Activated naive CD4-positive, alpha-beta T cell (primary cell): ENCODE measurements at places on chromosomes 7 and 10.

- no peak for DNase-seq
Measured at GRCh38 chr10:77441353-77442166, 196.0 kb downstream of the KCNMA1 start.

DNA sequence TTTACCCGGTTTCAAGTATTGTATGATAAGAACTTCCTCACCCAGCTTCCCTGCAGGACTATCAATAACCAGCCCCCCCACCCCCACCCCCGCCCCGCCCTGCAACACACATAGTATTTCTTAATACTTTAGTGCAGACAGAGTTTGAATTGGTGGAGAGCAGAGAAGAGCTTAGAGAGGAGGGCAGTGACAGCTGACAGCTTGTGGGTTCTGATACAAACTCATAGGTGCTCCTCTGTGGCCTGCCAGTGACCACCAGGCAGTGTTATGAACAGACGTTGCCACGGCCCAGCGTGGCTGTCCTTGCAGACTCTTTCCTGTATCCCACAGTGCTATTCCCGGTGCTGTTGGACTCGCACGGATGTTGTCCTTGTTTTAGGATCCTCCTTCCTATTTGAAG, 186.9 kb upstream of the ADO start:
- no peak for DNase-seq

DNA sequence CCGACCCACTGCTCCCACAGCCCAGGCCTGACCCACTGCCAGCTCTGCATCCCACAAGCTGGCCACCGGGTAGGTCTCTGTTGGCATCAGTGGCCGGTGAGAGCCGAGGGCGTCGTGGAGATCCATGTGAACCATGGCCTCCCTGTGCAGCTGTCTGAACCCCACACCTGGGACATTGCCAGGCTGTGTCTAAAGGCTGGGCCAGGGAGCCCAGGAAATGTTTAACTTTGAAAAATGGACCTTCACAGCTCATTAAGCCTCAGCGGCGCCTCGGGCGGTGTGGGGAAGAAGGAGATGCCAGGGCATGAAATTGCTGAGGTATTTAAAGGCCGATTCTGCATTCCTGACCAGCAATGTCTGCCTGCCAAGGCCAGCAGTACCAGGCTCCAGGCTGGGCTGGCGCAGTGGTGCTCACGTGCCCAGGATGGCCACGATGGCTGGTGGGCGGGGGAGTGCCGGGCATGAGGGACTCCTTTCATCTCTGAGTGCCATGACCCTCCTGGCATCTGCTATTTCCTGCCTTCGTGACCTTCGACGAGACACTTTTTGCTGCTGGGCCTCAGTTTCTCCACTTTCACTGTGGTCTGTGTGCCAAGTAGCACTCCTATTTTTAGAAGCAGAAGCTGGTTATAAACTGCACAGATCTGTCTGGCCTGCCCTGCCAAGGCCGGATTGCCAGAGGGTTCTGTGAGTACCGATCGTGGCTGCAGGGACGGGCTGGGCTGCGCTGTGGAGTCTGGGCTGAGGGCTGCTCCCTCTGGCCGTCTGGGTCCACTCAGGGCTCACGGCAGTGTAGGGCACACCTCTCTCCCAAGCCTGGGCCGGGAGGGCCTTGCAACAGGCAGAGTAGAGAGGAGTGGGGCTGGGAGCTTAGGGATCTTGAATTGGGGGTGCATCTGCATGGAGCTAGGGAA, 21.8 kb downstream of the ELFN1 start:
- no peak for DNase-seq

- no peak for DNase-seq
Measured at GRCh38 chr7:1254281-1255079, 21.8 kb downstream of the UNCX start.

DNA sequence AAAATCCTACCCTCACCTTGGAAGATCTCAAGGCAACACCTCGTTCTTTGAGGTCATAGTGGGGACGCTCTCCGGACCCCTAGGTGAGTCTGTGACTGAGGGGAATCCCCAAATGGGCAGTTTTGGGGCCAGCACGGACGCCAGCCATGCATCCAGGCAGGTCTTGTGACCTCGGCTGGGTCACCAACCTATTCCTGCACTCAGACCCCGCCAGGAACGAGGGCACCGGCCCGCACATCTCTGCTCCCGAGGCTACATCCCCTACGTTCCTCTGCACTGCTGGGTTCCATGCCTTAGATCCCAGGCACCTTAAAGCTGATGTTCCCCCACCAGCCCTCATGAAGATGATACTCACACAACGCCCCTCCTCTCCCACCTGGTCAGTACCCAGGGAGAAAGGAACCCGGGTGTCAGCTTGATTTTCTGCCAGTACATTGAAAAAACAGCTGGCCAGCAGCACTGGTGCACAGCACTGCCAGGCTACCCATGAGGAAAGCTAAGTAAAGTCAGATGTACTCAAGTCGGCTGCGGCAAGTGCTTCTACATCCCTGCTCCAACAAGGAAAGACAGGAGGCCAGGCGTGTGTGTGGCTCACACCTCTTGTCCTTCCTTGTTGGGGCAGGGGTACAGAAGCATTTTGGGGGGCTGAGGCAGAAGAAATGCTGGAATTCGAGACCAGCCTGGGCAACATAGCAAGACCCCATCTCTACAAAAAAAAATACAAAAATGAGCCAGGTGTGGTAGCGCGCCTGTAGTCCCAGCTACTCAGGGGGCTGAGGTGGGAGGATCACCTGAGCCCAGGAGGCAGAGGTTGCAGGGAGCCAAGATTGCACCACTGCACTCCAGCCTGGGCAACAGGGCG, 48.1 kb downstream of the DIP2C start:
- DNase-seq: no peak

- DNase-seq: no peak
Measured at GRCh38 chr7:43535810-43536585, 46.9 kb upstream of the STK17A start.

DNA sequence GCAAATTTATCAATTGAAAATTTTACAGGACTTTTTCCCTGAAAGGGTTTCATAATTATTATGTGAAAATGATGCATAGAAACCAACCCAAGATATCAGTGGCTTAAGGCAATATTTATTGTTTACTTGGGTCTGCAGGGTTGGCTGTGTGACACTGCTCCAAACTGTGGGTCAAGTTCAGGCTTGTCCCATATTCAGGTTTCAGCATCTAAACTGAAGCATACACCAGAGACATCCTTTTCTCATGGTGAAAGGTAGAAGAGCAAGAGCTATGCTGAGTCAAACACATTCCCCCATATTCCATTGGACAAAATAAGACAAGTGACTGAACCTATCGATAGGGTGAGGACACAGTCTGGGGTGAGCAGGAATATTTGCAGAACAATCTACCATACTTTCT, 110.9 kb downstream of the MAPK8 start:
- DNase-seq: no peak

DNA sequence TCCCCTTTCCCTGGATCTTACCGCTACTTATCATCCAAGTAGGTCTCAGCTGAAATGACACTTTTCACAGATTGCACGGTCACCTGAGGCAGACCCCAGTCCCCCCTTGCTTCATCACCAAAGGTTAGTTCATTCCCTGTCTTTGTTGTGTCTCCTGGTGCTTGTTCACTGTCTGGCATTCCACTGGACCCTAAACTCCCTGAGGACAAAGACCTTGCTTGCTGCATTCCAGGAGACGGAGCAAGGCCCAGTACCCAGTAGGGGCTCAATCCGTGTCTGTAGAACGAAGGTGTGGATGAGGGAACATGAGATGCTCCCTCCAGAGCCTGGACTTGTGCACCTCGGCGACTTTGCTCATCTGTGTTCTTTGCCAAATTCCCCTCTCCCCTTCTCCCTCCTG, 160.0 kb downstream of the RAB11FIP2 start:
- DNase-seq: no peak

GRCh38 chr10:123614888-123615287, 51.3 kb upstream of the GPR26 start:
- no peak for DNase-seq

- DNase-seq: no peak
Measured at GRCh38 chr7:75971961-75972763, 22.2 kb downstream of the TMEM120A start.

- DNase-seq: no peak
Measured at GRCh38 chr7:5225616-5226290, 35.7 kb downstream of the WIPI2 start.

GRCh38 chr7:96017877-96018276, 245.5 kb downstream of the DYNC1I1 start:
- no peak for DNase-seq
